ENCODE measurements at places on chromosomes 5 and 9.

GRCh38 chr9:113712053-113712452, 164.1 kb upstream of the ZNF618 start:
- no peak for DNase-seq

GRCh38 chr5:174454464-174454863, 269.9 kb upstream of the MSX2 start:
- no peak for DNase-seq

- DNase-seq, result no peak
Measured at GRCh38 chr5:160198146-160198545, 31.2 kb upstream of the FABP6 start.

- DNase-seq, result no peak
Measured at GRCh38 chr5:33049842-33050241, 338.7 kb downstream of the NPR3 start.

GRCh38 chr5:58107704-58108103, 352.2 kb downstream of the PLK2 start:
- no peak for DNase-seq

GRCh38 chr5:54632131-54632701, 114.7 kb downstream of the SNX18 start:
- no peak for DNase-seq

- DNase-seq, result no peak
Measured at GRCh38 chr9:128164307-128164885, 4.3 kb downstream of the BBLN start.

DNA sequence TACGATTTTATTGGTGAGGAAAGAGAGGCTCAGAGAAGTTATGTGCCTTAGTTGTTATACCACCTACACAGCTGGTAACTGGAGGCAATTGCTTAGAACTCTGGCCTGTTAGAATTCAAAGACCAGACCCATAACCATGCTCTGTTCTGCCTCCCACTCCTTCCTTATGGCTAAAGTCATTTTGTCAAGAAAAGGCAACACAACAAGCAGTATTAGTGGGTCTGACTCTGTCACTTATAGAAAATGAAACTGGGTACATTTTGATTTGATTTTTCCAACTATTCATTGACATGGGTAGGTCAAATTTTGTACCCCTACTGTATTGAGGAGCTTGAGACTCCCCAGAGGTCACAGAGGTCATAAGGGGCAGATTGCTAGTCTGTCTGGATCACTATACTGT, 44.5 kb upstream of the NR3C1 start:
- DNase-seq, result no peak

DNA sequence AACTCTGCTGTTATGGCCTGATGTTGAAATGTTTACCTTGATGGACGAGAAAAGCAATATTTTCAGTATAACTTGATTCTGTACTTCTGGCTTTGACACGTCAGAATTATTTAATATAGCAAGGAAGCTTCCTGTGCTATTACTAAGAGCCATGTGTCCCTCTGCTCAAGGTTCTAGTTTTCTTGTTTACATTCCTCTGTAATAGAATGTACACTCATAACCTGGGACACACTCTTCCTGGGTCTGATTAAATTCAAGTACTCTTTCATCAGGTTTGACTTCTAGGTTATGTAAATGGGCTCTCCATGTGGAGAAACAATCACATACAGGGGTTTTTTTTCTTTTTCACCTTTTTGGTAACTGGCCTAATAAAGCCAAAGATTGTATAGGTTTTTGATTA, 33.1 kb downstream of the GTF3C4 start:
- DNase-seq, result no peak

GRCh38 chr5:154110716-154111115, 71.9 kb downstream of the MFAP3 start:
- DNase-seq, result no peak

GRCh38 chr9:133992780-133993634, 883 bp upstream of the VAV2 start:
- peak; percentile 87 for DNase-seq

DNA sequence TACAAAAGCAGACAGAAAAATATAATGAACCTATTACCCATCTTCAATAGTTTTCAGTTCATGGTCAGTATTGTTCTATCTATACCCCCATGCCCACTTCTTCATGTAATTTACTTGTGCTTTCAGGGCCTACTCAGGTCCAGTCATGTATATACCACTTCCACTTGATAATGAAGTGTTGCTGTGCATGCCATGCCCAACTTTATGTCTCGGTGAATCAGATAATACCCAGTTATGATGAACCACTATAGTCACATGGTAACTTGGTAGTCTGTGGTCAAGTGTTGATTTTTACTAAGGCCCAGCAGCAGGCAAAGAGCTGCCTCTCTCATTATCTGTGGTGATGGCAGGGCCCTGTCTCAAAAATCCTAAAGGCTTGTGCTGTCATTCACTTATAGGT, 70.7 kb upstream of the IL33 start:
- no peak for DNase-seq

- no peak for DNase-seq
Measured at GRCh38 chr5:171955761-171956160, 50.7 kb downstream of the FBXW11 start.

GRCh38 chr5:82635561-82636288, 357.6 kb upstream of the RPS23 start:
- DNase-seq, result no peak

DNA sequence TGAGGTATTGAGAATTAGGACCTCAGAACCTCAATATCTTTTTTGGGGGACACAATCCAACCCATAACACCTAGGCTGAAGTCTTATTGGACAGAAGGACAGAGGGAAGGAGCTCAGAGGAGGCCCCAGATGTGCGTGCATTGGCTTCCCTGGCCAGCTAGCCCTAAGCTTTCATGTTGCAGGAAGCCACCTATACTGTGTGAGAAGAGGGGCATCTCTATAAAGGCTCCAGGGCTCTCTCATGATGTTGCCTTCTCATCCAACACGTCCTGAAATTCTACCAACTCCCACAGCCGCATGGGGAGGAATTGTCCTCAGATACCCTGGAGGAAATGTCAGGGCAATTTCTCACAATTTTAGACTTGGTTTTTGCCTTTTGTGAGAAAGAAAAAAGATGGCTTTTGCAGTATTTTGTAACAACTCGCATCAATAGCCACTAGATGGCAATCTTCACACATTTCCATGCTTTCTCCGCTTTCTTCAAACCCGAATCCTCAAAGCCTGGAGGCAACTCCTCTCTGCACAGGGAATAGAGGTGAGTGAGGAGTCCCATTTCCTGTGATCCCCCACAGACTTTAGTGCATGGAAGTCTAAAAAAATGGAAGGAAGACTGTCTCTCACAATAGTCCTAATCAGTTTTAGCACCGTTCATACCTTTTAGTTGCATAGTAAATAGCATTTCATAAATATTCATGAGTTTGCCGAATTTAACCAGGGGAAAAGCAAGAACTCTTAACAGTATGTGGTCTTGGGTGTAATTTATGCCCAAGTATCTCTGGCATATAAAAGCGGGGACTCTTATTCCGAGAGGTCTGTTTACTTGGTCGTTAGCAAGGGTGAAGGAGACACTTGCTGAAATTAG, 7.4 kb upstream of the PPP3R2 start:
- peak; percentile 15 for DNase-seq

GRCh38 chr9:34289159-34289558, 39.9 kb downstream of the KIF24 start:
- no peak for DNase-seq

GRCh38 chr5:12246036-12246435, 341.8 kb upstream of the CTNND2 start:
- DNase-seq, result no peak

GRCh38 chr9:72979405-72980100, 26.7 kb upstream of the ALDH1A1 start:
- no peak for DNase-seq

- DNase-seq, result no peak
Measured at GRCh38 chr9:71737455-71737854, 30.9 kb downstream of the CEMIP2 start.

GRCh38 chr9:74645007-74645639, 148.0 kb downstream of the RORB start:
- peak; percentile 6 for DNase-seq

- DNase-seq, result no peak
Measured at GRCh38 chr9:8613346-8613825, 813.8 kb upstream of the DMAC1 start.

DNA sequence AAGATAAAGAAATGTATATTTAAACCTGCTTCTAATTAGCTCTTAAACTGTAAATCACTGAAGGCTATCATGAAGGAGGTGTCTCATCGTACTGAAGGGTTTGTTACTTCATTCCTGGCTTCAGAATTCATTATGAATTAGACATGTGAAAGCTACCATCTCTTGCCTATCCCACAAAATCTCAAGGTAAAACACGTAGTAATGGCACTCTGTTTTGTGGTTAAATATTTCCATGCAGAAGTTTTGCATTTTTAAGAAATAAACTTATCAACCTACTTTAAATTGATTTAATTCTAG, 490.7 kb upstream of the NUDT12 start:
- no peak for DNase-seq

- no peak for DNase-seq
Measured at GRCh38 chr5:177985430-177986040, 10.5 kb downstream of the PROP1 start.

DNA sequence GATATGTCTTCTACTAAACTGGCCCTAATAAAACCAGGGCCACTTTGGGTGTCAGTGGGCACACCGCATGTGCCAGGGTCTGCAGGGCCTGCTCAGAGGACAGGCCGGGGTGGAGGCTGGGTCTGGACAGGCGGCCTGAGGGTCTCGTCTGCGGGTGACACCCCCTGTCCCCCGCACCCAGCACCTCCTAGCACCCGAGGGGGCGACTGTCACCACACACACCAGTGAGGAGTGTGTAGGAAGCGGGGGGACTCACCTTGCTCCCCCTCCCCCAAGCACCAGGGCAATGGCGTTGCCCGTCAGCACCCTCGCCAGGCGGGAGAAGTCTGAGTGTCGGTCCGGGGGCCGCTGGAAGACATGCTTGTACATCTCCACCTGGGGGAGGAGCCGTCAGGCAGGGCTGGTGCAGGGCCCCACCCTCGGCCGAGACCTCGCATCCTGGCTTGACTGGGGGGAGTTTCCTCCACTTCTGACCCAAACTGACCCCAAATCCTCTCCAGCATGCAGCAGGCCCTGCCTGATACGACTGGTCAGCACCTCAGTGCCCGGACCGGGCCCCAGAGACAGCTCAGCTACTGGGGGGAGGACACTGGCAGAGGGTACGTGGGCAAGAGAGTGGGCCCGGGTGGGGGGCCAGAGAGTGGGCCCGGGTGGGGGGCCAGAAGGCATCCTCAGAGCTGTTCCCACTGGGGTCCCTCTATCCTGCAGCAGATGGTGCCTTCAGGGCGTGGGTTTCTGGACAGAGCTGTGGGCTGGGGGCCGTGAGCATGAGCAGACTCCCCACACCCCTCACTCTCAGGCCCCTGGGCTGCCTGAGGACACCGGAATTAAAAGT, 18.9 kb upstream of the NSMF start:
- DNase-seq, result no peak

DNA sequence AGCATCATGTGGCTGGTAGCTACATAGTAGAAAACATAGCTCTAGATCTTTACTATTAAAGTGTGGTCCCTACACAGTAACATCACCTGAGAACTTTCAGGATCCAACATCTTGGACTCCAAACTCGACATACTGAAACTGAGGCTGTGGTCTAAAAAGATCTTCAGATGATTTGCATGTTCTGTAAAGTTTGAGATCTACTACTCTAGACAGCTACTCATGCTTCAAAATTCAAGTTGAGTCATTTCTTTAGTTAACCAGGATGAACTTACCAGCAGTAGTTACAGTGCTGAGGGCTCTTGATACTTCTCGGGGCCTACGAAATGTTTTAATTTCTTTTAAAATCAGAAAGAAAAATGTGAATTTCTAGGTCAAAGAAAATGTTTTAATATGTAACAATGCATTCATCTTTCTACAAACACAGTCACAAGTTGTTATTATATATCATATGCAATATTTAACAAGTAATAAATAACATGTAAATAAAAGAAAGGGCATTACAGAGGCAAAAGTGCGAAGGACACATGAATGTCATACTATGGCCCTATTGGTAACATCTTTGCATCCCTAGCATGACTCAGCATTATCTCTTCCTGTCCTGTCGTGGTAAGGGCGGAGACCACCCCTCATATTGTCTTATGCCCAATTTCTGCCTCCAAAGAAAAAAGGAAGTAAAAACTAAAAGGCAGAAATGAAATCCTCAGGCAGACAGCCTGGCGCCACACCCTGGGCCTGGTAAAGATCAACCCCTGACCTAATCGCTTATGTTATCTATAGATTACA, 563.9 kb upstream of the TLE4 start:
- DNase-seq, result no peak

GRCh38 chr9:107488375-107489143, 1.0 kb downstream of the KLF4 start:
- DNase-seq, result no peak

DNA sequence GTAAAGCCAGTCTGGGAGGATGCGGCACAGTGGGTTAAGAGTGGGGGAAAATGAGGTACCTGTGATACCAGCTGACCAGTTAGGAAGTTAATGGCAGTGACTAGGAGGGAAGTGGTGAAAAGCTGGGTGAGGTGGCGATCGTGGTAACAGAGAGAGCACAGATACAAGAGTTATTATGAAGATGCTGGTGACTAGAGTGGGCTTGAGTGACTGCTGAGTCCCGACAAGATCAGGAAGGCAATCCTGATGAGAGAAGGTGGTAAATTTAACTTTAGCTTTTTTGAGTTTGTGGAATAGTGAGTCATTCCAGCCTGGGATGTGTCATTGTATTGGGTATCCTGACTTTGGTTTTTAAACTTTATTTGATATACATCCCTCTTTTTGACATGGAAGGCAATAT, 38.8 kb downstream of the CMYA5 start:
- DNase-seq, result no peak

GRCh38 chr5:43171451-43171850, 20.6 kb upstream of the NIM1K start:
- no peak for DNase-seq

GRCh38 chr9:5976674-5977397, 38.6 kb downstream of the RANBP6 start:
- no peak for DNase-seq

- DNase-seq, result no peak
Measured at GRCh38 chr9:92257327-92257726, 36.2 kb downstream of the IARS1 start.

DNA sequence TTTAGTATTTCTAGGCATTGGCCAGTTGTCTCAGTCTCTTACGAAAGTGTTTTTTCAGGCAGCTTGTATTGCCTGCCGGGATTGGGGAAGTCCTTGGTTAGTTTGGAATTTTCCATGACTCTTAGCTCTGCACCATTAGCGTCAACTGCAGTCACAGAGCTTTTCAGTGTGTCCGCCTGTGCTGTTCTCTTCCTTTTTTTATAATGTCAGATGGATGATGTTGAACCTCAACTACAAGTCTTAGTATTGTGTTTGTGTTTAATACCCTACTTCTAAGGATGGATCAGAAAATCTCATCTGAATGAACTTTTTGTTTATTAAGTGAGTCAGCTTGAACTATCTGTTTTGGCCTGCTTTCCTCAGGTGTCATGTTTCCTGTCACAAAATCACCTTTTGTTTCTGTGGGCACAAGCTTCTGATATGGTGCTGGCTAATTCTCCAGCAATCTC, 33.1 kb downstream of the ATP6V0E1 start:
- no peak for DNase-seq

- no peak for DNase-seq
Measured at GRCh38 chr9:33249087-33249658, 9.2 kb downstream of the SPINK4 start.

Measured in germinal center (tissue), 1 donor.